Myocyte (in vitro differentiated cells): ENCODE measurements at places on chromosomes 3 and 15. TPM values are rescaled to one million over a fixed set of nuclear protein-coding genes. Genes with fewer than 3 reads are reported as not detected.

SNTN gene
- not detected in 2 replicates for total RNA-seq

DNA sequence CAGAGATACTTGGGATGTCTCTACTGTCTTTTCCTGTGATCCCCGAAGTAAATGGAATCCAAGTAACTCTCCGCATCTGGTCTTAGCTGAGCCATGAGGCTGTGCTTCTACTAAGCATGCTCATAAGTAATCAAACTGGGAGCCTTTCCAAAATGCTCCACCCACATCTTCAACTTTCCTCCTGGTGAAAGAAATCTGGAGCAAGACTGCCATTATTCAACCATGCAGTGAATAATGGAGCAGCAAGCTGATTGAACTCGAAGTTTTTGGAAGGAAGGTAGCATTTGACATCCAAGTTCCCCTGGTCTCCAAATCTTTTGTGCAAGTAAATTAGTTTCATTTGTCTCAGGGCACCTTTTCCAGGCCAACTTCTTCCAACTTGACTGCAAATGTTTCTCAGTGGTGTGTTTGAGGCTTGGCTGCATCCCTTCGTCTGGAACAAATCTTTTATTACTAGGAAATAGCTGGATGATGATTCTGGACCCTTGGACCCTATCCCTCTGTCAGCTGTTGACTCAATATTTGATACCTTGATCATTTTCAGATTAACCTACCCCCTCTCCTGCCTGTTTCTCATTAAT lies 19.4 kb downstream of the GXYLT2 start:
- DNase-seq = peak; percentile 64

NANOGP8 gene
- 0.91 TPM in 1 of 2 replicates, not detected in the other for total RNA-seq

DNA sequence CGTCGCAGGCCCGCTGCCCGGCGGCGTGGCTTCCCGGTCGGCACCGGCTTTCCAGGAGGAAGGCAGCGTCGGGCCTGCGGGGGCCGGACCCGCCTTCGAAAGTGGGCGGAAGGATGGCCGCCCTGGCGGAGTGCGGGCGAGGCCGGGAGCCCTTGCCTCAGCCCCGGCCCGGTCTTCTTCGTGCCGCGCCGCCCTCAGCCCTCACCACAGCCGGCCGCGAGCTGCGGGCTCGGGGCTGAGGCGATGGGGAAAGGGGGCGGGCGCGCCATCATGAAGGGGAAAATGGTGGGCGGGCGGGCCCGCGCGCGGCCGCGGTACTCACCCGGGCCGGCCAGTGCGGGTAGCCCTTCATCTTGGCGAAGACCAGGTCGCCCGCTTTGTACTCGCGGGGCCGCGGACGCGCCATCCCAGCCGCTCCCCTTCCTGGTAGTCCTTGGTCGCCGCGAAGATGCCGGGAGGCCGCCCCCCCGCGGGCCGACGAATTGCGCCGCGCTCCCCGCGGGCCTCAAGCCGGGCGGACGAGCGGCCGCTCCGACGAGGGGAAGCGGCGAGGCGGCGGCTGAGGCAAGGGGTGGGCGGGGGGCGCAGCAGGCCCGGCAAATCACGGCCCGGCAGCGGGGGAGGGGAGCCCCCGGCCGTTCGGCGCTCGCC lies 489 bp downstream of the HDGFL3 start:
- peak; percentile 52 for DNase-seq

GRCh38 chr3:156298014-156298413 lies 177.6 kb downstream of the KCNAB1 start:
- DNase-seq = no peak

GRCh38 chr15:46636206-46636605 lies 1001.4 kb downstream of the SQOR start:
- DNase-seq = no peak

GRCh38 chr15:29921130-29921601 lies 98.9 kb upstream of the TJP1 start:
- DNase-seq = no peak

DNA sequence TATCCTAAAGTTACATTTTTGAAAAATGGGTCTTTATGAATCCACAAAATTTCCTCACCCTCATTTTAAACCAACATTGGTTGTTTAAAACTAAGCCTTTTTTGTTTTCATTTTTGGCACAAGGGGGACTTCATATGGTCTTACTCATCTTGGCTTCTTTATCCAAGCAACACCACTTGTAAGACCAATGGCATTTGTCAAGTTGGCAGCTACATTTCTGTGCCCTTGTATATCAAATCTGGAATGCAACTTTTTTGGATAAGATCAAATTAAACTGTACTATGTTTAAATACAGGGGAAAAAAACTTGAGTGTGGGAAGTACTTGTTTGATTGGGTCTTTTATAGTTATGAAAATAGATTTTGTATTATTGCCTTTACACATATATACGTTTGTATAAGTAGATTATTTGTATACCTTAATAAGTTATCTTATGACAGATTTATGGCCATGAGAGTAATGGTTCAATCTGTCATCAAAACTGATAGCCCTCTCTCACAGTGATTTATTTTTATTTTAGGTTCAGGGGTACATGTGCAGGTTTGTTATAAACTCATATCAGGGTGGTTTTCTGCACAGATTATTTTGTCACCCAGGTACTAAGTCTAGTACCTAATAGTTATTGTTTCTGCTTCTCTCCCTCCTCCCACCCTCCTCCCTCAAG lies 43.4 kb downstream of the GPR160 start:
- peak; percentile 13 for DNase-seq

GOLGA8S gene
- total RNA-seq = not detected in 2 replicates

- no peak for DNase-seq
Observed at GRCh38 chr3:18428036-18428435, 2.9 kb upstream of the SATB1 start.

CIP2A gene
- 5.6 and 5.8 TPM in 2 replicates for total RNA-seq

GRCh38 chr15:67189326-67190051 lies 65.0 kb downstream of the AAGAB start:
- no peak for DNase-seq
